ENCODE measurements at places on chromosomes 13 and 19.

DNA sequence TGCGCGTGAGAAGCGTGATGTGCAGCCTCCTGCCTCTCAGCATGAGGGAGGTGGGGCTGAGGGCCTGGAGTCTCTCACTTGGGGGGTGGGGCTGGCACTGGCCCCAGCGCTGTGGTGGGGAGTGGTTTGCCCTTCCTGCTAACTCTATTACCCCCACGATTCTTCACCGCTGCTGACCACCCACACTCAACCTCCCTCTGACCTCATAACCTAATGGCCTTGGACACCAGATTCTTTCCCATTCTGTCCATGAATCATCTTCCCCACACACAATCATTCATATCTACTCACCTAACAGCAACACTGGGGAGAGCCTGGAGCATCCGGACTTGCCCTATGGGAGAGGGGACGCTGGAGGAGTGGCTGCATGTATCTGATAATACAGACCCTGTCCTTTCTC lies 8.7 kb downstream of the CD177 start:
- DNase-seq: no peak

DNA sequence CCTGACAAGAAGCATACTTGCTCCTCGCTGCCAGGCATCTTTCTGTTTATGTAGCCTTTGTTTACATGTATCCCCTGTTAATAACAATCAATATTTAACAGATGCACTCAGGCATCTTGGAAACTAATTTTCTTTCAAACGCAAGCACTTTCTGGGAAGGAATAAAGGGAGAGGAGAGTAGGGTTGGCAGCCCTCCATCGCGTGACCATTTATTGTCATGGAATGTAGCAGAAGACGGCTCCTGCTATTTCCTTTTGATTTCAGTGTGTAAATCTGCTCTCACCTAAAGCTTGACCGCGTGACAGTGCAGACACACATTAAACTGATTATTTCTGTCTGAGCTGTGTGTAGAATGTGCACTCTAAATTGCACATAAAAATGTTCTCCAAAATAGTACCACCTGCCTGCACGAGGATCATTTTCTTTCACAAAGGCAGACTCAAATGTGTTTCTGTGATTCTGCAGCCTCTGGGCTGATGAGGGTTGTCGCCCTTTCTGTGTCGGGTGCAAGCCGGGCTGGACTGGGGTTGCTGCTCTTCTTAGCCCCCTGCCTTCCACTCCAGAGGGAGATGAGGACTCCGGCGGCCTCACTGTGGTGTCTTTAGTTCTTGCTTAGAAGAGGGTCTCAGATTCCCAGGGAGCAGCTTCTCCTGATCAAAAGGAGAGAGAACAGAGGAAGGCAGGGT lies 223.5 kb upstream of the MAB21L1 start:
- DNase-seq: no peak

GRCh38 chr19:17577457-17578097 lies 22.1 kb downstream of the COLGALT1 start:
- no peak for DNase-seq

DNA sequence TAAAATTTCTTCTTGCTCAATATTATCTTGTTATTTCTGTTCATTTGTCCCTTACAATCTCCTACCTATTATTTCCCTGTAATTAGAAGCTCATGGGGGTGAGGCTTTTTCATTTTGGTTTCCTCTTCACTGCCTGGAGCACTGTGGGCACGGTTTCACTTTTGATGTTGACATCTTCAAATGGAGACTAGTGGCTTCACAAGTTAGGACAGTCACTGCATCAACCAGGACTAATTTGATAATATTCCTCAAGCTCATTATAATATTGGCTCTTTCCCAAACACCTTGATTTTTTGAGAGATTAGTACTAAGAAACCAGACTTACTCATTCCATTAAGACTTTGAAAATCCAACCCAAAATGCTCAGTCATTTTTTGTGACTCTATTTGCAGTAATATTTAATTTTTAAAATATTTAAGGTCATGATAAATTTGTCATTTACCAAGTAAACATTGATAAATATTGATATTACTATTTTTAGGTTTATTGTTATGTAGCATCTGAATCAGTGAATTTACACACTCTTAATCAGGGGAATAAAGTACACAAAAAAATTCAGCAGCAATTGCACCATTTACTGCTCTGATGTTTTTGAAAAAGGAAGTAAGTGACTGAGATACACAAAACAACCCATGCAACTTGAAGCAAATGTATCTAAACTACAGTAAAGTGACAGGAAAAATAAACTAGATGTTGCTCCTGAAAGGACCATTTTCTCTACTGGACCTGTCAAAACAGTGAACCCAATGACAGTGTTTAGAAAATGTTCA lies 28.8 kb upstream of the RCBTB2 start:
- no peak for DNase-seq

DNA sequence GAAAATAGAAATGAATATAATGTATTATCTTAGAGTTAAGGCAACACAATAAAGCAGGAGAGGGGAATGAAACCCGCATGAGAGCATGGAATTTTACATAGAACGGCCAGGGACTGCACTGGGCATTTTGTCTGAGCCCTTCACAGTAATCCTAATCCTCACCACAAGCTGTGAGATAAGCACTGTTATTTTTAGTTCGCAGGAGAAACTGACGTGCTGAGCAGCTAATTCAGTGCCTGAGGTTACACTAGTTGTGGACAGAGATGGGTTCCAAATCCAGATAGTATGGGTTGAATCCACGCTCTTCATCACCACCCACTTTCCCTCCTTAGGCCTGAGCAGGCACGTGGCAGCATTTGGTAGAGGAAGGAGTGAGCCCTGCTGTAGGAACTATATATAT lies 24.8 kb upstream of the ZNF527 start:
- no peak for DNase-seq

GRCh38 chr13:39209731-39210531 lies 171.7 kb downstream of the NHLRC3 start:
- no peak for DNase-seq

DNA sequence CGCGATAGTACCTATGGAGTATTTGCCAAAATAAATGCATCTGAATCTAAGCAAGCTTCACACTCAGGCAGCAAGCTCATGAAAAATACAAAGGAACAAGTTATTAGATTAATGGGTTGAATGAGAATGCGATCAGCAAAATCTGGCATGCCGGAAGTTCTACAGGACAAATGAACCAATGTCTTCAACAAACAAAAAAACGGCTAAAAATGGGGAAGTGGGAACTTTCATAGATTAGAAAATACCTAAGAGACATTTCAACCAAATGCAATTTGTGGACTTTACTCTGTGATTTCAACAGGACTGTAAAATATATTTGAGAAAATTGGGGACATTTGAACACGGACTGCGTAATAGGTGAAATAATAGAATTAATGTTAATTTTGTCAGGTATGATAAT lies 22.4 kb upstream of the RNASEH2B start:
- no peak for DNase-seq

- no peak for DNase-seq
Observed at GRCh38 chr13:101019126-101019525, 344.5 kb upstream of the TMTC4 start.

DNA sequence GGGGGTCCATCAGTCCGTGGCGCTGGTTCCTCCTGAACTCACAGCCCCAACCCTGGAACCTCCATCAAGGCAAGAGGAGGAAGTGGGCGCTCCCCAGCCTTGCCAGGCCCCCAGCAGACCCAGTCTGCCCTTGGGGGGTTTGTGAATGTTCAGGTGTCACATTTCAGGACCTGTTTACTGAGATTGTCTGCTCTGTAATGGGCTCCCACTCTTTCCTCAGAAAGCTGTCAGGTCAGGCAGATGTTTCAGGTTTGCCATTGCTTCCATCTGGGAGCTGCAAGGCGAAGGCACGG lies 29.4 kb downstream of the TSSK6 start:
- DNase-seq: no peak

DNA sequence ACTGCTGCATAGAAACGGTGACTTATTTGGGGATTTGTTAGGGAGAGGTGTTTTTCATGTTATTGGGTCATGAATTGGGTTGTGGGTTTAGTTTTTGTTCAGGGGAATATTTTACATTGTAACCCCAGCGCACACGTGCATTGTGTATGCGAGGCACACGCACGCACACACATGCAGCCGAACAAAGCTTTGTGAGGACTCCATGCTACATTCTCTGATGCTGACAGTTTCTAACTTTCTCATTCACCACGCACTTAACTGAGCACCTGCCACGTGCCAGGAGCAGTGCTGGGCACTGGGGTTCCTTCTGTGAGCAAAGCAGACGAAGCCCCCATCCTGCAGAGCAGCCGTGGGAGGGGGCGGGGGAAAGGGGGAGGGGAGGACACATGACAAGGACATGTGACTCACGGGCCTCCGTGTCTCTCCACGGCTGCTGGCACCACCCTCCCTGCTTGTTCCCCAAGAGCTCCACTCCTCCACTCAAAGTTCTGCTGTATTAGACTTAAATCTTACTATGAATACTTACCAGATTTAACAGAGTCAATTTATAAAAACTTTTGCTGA lies 55.6 kb downstream of the SLC7A9 start:
- DNase-seq: no peak

DNA sequence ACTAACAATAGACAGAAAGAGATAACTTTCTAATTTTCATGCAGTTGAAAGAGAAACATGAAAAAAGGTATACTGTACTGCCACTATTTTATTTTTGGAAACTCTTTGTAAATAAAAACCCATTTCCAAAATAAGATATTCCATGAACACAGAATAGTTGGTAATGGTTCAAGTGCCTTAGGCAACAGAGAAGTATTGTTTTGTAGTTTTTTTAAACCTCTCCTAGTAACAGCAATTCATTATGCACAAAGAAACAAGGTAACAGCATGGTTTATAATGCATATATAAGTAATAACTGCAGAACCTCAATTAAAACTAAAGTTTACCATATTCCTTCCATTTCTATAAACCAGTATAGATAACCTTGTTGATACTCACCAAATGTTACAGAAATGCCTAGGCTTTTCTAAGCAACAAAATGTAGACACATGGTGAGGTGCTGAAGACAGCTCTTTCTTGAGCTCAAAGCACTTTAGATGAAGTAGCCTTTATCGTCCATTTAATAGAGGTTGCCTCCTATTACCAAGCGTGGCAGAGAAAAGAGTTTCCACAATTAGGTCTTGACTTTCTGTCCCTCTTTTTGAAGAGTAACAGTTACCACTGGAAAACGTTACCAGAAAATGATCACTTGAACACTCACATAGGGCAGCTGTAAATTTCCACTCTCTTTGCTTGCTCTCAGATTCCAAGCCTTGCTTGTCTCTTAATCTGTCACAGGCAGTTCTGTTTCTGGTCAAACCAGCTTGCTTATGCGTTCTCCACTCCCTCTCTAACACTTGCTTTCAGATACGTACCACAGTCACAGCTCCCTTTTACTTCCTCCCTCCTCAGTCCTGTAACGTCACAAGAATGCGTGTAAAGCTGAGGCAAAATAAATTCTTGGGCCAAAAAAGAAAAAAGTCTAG lies 42.9 kb downstream of the CAB39L start:
- no peak for DNase-seq

GRCh38 chr19:17135001-17135853 lies 59.6 kb downstream of the MYO9B start:
- DNase-seq: peak; percentile 14

- DNase-seq: no peak
Observed at GRCh38 chr19:58455306-58455705, 3.9 kb downstream of the ZNF324B start.
